ENCODE measurements at places on chromosomes 7 and 10.
A peak's percentile ranks its signal among the peaks of the same experiment; 100 is the strongest.

DNA sequence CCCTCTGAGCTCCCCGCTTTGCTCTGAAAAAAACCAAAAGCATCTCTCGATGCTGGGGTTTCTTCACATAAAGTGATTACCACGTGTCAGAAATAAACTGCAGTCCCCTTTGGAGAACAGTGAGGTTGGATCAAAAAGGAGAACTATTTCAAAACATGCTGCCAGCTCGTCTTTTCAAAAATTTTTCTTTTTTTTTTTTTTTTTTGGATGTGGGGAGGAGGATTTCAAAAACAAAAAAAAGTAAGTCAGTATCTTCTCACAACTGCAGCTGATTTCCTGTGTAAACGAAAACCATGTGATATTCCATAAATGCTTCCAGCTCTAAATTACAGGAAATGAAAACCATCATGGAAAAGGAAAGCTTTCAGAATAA is 155.0 kb upstream of the LYZL2 start:
- DNase-seq: no peak

- no peak for DNase-seq
These were observed 7.4 kb upstream of the FAS start for GRCh38 chr10:88983206-88983605.

GRCh38 chr7:142927085-142927745 is 6.3 kb downstream of the TRPV5 start:
- DNase-seq: no peak

DNA sequence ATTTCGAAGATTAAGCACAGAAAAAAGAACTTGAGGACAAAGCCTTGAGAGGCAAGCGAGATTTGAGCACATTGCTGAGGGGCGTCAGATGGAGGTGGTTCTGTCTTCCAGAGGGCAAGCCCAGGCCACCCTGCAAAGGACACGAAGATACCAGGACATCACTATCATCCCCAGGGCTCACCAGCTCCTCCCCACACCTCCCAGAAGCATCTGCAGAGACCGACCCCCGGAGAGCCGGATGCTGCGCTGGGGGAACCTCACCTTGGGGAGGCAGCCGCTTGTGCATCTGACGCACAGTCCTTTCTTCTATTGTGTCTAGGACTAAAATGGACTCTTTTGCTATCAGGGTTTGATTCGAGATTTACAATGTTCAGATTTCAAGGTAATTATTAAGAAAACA is 259.7 kb downstream of the DNAJB6 start:
- DNase-seq: no peak

GRCh38 chr7:193481-194251 is 1.3 kb downstream of the FAM20C start:
- no peak for DNase-seq

- DNase-seq: no peak
These were observed 10.7 kb downstream of the MTURN start for GRCh38 chr7:30145426-30145970.

DNA sequence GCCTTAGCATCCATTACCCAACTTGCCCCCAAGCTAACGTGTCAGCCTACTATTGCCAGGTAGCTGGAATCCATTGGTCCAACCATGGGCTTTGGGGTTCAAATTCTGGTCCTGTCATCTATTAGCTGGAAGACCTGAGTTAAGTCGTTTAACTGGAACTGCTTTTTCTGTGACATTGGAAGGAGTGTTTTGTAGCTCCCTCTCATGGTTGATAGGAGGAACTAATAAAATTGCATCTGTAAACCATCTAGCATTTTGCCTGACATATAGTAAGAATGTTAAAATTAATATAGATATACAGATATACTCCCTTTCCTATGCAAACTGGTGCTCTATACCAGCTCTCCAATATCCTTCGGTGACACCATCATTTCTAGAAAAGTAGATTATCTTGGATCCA is 23.8 kb upstream of the SLF2 start:
- DNase-seq: no peak

- no peak for DNase-seq
These were observed 169.9 kb downstream of the KCND2 start for GRCh38 chr7:120442838-120443237.

DNA sequence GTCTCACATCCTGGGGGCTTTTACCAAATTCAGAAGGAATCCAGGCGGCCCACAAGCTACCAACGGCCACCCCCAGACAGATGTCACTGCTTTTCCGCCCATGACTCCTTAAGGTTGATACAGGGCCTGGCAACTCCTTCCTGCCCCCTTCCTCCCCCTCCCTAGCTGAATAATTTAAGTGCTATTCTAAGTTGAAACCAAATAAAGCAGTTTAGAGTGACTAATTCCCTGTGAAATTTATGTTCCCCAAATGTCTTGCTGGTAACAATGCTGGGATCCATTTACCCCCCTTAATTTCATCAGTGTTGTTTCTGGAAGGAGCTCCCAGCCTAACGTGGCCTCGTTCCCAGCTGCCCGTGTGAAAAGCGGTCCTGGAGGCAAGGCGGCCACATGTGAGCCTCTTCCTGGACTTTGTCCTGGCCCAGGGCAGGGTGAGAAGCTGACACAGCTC is 109.6 kb downstream of the TMEM130 start:
- DNase-seq: no peak

DNA sequence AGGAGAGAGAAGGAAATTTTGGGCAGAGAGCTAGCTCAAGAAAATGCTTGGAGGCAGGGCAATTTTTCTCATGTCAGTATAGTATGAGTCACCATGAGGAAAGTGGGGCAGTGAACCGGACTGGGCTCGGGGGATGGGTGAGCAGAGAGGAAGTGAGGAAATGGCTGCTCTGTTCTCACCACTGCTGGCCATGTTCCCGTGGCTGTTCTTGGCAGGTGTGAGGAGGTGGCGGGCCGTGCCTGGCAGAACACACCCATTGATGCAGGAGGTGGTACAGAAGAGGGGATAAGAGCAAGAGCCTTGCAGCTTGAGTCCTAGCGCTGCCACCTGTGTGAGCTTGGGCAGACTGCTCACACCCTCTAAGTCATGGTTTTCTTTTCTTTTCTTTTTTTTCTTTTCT is 304.4 kb upstream of the LYZL1 start:
- DNase-seq: peak; percentile 76

- no peak for DNase-seq
These were observed 153.7 kb downstream of the NRBF2 start for GRCh38 chr10:63286754-63287264.

- DNase-seq: no peak
These were observed 100.0 kb downstream of the ITGB8 start for GRCh38 chr7:20430664-20431063.

DNA sequence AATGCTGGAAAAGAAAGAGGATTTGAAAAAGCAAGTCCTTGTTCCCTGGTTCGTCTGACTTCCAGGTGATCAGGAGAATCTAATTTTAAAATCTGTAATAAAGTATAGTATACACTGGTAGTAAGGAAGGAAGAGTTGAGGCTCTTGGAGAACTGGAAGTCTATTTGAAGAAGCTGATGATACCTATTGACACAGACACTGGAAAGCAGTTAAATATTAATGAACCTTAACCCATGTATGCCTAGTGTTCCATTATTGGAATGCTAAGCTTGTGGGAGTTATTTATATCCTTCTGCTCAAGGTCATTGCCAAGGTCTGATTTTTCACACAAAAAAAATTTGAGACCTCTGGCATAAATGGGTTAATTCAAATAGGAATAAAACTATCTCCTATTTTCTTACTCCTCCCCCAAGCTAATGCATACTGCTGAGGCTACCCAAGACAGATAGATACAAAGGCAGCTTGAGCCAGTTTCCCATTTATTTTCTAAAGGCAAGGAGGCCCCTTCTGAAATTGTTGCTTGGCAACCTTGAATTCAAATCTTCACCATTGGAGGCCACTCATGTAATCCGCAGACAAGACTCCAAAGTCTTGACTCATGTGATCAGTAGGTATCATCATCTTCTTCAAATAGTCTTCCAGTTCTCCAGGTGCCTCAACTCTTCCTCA is 110.2 kb downstream of the FZD1 start:
- no peak for DNase-seq

DNA sequence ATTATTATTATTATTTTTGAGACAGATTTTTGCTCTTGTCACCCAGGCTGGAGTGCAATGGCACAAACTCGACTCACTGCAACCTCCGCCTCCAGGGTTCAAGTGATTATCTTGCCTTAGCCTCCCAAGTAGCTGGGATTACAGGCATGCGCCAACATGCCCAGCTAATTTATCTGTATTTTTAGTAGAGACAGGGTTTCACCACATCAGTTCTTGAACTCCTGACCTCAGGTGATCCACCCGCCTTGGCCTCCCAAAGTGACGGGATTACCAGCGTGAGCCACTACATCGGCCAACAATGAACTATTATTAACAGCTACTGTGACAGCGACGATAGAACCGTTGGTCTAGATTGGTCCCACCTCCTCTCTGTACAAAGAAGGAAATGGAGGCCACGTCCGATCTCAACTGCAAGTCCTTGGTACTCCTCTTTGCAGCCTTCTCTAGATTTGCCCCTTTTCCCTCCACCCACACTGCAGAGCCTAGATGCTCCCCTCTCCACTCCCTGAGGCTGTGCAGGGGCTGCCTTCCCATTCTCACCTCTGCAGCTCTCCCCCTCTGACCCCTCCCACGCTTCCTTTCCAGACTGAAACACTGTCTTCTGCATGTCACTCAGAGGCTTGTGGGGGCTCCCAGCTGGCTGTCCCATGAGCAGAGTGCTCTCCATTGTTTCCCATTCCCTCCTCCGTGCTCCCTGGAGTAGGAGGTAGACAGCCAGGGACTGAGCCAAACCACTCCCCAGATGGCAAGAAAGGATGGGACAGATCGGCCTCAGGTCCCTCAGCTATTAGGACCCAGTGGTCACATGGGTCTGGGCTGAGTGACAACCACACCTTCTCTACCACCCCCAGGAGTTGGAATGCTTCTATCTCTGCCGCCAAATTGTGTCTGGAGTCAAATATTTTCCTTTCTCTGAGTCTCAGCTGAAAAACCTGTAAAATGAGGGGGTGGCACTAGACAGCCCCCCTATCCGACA is 2.3 kb downstream of the LOXL4 start:
- DNase-seq: no peak

- DNase-seq: no peak
These were observed 14.4 kb downstream of the TAS2R41 start for GRCh38 chr7:143492043-143492471.

DNA sequence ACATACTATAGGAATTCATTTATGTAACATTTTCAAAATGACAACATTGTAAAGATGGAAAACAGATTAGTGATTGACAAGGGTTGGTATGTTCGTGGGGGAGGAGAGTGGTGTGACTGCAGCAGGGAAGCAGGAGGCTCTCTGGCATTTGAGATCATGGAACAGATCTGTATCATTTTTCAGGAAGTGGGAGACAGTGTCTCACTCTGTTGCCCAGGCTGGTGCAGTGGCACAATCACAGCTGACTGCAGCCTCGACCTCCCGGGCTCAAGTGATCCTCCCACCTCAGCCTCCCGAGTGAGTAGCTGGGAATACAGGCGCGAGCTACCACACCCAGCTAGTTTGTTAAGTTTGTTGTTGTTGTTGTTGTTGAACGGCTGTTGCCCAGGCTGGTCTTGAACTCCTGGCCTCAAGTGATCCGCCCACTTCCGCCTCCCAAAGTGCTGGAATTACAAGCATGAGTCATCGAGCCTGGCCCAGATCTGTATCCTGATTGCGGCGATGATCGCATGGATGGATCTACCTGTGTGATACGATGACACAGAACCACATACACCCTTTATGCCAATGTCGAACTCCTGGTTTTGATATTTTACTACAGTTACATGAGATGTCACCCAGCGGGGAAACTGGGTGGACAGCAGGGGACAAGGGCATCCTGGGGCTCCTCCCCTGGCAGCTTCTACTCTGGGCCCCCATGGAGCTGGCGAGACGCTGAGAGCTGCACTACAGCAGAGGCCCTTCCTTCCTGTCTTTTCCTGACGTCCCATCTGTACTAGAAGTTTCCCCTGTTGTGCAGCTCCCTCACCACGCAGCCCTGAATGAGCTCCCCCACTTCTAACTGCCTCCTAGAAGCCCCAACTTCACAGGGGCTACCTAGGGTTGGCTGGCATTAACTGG is 12.3 kb upstream of the CYTH3 start:
- no peak for DNase-seq

GRCh38 chr10:65320236-65321026 is 1605.4 kb upstream of the LRRTM3 start:
- no peak for DNase-seq

DNA sequence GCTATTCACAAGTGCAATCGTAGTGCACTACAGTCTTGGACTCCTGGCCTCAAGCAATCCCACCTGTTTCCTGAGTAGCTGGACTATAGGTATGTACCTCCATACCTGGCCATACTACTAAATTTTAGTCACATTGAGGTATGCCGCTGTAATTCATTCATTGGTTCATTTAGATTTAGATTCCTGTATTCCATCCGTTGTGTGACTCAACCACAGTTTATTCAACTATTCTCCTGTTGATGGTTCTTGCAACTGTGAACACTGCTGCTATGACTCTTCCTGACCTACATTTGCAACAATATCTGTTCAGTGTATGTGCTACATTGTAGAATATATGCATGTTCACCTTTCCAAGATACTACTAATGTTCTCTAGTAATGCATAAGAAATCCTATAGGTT is 8.0 kb upstream of the ZCCHC24 start:
- no peak for DNase-seq

- no peak for DNase-seq
These were observed 60.9 kb downstream of the WAC start for GRCh38 chr10:28593811-28594210.

DNA sequence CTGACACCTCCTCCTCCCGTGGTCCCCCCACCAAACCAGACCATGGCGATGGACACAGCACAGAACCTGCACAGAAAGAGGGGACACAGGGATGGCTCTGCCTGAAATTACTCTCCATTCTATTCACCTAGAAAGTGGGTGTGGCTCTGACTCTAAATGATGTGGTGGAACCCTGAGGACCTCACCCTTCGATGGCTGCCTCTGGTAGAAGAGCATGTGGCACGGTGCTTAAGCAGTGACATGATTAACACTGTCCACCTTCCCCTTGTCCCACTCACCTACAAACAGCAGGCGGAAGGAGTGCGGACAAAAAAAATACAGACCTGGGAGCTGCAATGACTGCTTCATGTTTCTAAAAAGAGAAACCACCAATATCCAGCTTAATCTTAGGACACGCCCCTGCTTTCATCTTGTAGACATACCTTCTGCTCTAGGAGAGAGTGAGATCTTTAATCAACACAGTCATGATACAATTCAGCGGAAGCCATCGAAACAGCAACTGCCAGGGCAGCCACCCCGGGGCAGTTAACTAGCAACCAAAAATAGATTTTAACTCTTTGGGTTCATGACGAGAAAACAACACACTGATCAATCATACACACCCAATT is 11.4 kb downstream of the JCAD start:
- no peak for DNase-seq

DNA sequence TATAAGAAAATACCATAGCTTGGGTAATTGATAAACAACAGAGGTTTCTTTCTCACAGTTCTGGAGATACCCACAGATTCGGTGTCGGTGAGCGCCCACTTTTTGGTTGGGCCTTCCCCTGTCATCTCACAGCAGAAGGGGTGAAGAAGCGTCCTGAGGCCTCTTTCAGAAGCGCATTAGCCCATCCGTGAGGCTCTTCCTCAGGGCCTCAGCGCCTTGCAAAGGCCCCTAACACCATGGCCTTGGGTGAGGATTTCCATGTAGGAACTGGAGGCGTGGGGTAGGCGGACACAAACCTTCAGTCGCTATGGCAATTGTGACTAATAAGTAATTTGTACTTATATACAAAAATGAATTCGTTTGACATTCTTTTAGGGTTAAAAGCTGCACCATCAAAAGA is 316.0 kb downstream of the PTPRN2 start:
- DNase-seq: no peak

GRCh38 chr7:30445770-30446169 is 32.8 kb downstream of the NOD1 start:
- DNase-seq: peak; percentile 74

- no peak for DNase-seq
These were observed 17.8 kb downstream of the SCART1 start for GRCh38 chr10:133471300-133472109.

- DNase-seq: no peak
These were observed 76.7 kb upstream of the ANLN start for GRCh38 chr7:36312915-36313334.
